ENCODE measurements at places on chromosomes 5 and 9. TPM values are rescaled to one million over a fixed set of nuclear protein-coding genes. Genes with fewer than 3 reads are reported as not detected.

SLC36A3 gene
- not detected for total RNA-seq

IL13 gene
- total RNA-seq: not detected

TMC1 gene
- total RNA-seq: 0.10 TPM

RNF224 gene
- 0.37 TPM for total RNA-seq

MYO10 gene
- 36.8 TPM for total RNA-seq

EGFLAM gene
- total RNA-seq: 0.21 TPM

TLN1 gene
- 134 TPM for total RNA-seq
